ENCODE measurements at places on chromosomes 5 and 9.

- DNase-seq = no peak
Measured at GRCh38 chr5:77310494-77311213, 100.2 kb downstream of the PDE8B start.

- peak; percentile 5 for DNase-seq
Measured at GRCh38 chr5:127133071-127133470, 59.8 kb upstream of the C5orf63 start.

DNA sequence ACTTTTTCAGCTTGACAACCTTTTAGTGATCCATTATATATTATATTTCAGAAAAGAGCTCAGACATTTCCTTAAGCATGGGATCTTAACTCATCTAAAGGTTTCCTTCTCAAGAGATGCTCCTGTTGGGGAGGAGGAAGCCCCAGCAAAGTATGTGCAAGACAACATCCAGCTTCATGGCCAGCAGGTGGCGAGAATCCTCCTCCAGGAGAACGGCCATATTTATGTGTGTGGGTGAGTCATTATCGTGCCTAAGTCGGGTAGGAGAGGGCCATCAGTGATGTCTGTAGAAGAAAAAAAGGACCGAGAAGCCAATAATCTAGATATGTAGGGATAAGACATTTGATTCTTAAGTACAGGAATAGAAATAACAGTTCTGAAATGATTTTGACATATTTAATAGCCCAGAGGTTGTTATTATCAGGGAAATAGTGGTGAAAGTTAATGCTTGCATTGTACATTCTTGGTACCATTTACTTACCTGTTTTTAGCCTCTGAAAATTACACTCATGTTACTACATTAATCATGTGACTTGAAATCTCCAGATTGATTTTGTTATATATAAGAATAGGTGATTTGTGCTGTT lies 28.2 kb downstream of the MTRR start:
- peak; percentile 20 for DNase-seq

- DNase-seq = no peak
Measured at GRCh38 chr5:31937226-31937625, 236.9 kb downstream of the GOLPH3 start.

GRCh38 chr5:154351566-154351965 lies 94.2 kb upstream of the SAP30L start:
- DNase-seq = no peak

GRCh38 chr5:139272471-139273321 lies 20.8 kb upstream of the MATR3 start:
- DNase-seq = peak; percentile 27

DNA sequence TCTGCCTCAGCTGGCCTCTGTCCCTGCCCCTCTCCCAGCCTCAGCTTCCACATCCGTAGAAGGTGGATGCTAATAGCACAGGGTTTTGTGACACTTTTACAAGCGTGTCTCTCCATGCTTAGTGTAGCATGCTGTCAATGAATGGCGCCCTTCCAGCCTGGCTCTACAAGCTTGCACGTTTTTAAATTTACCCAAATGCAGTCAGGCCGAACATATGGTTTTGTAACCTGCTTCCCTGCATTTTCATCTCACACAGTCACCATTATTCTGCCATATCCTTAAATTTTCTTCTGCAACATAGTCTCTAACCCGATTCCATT lies 28.8 kb downstream of the FAM163B start:
- DNase-seq = no peak

DNA sequence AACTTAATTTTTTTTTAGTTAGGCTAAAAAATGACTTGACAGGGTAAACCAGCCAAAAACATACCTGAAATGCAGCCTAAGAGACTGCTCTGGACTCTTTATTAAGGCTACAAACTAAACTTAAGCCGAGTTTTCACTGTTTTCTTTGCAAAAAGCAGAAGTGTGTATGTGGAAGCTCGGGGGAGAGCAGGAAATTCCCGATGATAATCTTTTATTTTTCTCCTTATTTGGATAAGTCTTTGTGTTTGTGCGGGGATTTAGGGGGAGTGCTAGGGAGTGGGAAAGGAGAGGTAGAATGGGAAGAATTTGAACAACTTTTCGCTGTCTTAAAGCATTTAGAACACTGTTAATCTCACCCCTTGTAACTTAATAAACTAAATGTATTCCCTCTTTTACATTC lies 30.7 kb upstream of the GPR21 start:
- peak; percentile 91 for DNase-seq

DNA sequence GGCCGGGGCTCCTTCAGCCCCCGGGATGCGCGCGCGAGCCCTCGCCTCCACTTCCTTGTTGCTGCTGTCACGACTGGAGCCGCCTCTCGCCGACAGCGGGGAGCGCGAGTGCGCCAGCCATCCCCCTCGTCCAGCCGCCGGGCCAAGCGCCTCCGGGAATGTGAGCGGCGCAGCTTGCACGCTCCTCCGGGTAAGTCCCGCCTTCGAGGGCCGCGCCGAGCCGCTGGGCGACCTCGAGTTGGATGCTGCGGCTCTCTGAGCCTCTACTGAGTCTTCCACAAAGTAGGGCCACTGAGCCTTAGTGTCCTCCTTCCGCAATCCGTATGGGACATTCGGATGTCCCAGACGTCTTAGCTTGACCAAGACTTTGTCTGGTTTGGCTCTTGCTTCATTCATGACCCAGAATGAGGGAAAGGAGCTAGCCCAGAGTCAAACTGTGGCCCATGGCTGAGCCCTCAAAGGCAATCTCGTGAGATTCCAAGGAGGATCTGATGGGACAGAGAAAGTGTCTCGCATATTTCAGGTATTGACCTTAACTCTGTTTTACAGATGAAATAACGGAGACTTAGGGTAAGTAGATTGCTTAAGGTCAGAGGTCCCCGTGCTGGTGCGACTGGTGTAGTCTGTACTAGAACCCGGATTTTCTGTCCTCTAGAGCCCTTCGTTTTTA lies 586 bp downstream of the HMGXB3 start:
- DNase-seq = peak; percentile 56

- DNase-seq = no peak
Measured at GRCh38 chr9:134333234-134333873, 7.1 kb downstream of the RXRA start.

DNA sequence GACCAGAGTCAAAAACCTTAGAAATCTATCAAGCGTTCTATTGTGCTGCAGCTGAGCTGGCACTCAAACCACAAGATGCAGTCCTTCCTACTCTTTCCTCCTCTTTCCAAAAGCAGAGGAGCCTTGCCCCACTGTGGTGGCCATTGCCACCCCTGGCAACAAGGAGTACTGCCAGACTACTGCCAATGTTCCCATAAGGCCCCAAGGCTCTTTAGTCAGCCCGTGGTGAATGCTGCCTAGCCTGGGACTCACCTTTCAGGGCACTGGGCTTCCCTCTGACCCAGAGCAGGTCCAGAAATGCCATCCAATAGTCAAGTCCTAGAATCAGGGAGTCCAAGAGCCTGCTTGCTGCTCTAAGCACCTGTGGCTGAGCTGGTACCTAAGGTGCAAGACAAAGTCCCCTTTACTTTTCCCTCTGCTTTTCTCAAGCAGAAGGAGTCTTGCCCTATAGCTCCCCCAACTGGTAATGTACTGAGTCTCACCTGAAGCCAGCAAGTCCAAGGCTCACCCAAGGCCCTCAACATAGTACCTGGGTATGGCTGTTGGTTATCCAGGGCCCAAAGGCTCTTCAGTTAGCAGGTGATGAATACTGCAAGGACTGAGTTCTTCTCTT lies 219.4 kb downstream of the ATPSCKMT start:
- peak; percentile 78 for DNase-seq

DNA sequence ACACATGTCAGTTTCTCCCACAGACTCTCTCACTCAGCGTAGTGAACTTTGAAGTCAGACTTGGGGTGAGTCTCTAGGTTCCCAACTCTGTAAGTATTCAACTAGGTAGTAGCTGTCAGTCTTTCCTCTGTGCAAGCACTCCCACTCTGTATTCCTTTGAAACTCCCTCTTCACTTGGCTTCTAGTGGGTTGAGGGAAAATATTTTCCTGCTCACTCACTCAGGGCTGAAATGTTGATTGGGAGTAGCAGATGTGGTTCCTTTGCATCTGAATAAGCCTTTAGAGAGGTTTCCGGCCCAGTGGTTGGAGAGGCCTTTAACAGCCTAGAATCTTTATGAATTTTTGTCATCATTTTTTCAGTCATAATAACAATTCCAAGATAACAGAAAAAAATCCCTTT lies 18.1 kb upstream of the ARRDC3 start:
- peak; percentile 9 for DNase-seq

GRCh38 chr5:63674881-63675280 lies 287.4 kb downstream of the HTR1A start:
- no peak for DNase-seq

DNA sequence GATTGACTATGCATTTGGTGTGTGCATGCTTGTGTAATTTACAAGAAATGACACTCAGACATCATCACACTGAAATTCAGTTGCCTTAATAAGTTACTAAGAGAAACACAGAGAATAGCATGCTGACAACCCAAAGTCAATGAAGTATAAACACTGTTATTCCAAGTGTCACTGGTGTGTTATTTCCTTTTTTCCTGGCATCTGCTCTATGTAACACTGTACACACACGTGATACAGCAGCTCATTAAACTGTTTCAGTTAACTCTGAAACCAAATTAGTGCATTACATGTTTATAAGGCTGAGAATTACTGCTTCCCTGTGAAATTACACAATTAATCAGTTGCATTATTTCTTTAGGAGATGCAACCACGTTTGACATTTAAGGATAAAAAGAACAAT lies 252.7 kb downstream of the EFNA5 start:
- no peak for DNase-seq

- no peak for DNase-seq
Measured at GRCh38 chr9:27712806-27713205, 139.5 kb upstream of the C9orf72 start.

- DNase-seq = peak; percentile 42
Measured at GRCh38 chr5:137710086-137710485, 25.8 kb downstream of the KLHL3 start.

DNA sequence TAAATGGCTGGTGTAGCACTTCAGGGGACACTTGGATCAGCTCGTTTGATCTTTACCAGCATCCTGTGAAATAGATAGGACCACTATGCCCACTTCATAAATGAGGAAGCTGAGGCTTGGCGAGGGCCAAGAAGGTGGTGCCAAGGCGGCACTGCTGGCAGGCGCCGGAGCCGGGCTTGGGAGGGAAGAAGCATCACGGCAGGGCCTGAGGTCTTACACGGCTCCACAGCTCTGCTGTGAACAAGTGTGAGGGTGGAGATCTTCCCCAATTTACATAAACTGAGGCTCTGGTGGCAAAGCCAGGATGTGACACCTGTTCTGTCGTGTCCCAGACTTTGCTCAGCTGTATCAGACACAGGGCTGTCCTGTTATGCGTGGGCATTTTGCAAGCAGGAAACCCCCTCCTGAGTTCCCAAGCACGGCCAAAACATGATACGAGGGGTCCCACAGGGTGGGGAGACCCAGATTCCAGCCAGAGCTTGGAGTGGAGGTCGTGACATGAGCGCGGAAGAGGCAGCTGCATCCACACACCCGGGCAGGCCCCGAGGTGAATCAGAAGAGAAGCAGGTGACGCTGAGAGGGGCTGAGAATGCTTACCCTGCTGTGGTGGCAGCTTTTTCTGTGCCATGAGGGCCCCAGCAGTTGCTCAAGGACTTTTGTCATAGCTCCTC lies 117.5 kb upstream of the BOD1 start:
- DNase-seq = no peak

DNA sequence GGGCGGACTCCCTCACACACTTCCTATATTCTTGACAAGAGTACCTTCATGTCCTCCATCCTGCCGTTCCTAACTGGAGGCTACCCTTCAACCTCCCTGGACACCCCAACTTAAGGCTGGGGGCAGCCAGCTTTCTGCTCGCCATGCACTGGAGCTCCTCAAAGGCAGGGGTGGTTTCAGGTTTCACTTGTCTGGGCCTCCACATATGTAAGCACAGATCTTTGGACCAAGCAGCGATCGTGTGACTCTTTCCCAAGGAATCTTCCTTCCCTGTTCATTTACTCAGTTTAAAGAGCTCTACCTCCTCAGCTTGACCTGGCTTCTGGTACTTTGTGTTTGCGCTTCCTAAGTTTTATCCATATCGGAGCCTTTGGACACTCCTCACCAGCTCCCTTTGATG lies 34.2 kb upstream of the TRPC7 start:
- DNase-seq = no peak

- DNase-seq = peak; percentile 73
Measured at GRCh38 chr5:122500245-122501088, 188.4 kb downstream of the SNCAIP start.

DNA sequence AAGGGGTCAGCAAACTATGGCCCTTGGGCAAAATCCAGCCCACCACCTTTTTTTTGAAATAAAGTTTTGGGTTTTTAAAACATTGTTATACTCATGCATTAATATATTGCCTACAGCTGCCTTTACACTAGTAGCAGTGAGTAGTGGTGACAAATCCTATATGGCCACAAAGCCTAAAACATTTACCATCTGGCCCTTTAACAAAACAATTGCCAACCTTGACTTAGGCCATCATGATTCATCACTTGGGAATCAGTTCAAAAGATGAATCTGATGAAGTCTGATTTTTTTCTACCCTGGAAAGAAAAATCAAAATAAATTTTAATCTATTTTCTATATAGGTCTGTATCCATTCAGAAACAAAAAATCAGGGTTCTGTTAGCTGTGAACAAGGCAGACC lies 484.9 kb downstream of the BNC2 start:
- DNase-seq = peak; percentile 73

DNA sequence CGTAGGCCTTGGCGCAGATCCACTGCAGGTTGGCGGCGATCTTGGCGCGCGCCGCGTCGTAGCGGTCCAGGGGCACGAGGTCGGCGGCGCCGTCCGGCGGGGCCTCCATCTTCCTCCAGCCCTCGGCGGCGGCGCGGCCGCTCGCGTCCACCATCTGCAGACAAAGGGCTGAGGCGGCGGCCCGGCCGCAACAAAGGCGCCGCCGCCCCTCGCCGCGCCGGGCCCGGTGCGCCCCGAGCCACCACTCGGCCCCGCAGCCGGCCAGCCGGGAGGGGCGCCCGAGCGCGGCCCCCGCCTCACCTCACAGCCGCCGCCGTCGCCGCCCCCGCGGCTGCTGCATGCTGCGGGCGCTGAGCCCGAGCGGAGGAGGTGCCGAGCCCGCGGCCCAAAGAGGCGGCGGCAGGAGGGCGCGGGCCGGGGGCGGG lies 328 bp downstream of the CAMSAP1 start:
- peak; percentile 45 for DNase-seq

GRCh38 chr9:130445268-130445983 lies 665 bp downstream of the ASS1 start:
- DNase-seq = peak; percentile 81

GRCh38 chr9:105330201-105330600 lies 85.8 kb downstream of the SLC44A1 start:
- DNase-seq = no peak

- DNase-seq = no peak
Measured at GRCh38 chr9:33175649-33176325, 8.7 kb upstream of the B4GALT1 start.

DNA sequence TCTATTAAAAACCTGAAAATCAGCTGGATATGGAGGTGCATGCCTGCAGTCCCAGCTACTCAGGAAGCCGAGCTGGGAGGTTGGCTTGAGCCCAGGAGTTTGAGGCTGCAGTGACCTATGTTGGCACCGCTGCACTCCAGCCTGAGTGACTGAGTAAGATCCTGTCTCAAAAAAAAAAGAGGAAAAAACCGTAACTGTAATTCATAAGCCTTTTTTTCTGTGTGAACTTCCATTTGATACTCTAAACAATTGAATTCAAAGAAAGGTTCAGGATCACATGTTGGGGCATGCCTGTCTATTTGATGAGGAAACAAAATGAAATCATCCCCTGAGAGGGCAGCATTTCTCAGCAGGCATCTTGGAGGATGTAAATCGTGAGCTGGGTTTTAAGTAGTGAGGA lies 38.8 kb downstream of the ITGA2 start:
- peak; percentile 81 for DNase-seq

All from fibroblast of pulmonary artery (primary cell).